Stimulated activated CD8-positive, alpha-beta memory T cell treated with anti-CD3 and anti-CD28 coated beads, Interleukin-4, amount 100 ng/mL, for 4 hours (primary cell): ENCODE measurements at places on chromosomes 1 and 21.

GRCh38 chr1:81149649-81150325 lies 650.9 kb upstream of the ADGRL2 start:
- no peak for DNase-seq

GRCh38 chr1:32773018-32773763 lies 44.0 kb downstream of the YARS1 start:
- peak; percentile 40 for DNase-seq

GRCh38 chr1:162672622-162673260 lies 40.5 kb downstream of the DDR2 start:
- no peak for DNase-seq

- no peak for DNase-seq
Measured at GRCh38 chr1:44249543-44249942, 36.3 kb downstream of the DMAP1 start.

DNA sequence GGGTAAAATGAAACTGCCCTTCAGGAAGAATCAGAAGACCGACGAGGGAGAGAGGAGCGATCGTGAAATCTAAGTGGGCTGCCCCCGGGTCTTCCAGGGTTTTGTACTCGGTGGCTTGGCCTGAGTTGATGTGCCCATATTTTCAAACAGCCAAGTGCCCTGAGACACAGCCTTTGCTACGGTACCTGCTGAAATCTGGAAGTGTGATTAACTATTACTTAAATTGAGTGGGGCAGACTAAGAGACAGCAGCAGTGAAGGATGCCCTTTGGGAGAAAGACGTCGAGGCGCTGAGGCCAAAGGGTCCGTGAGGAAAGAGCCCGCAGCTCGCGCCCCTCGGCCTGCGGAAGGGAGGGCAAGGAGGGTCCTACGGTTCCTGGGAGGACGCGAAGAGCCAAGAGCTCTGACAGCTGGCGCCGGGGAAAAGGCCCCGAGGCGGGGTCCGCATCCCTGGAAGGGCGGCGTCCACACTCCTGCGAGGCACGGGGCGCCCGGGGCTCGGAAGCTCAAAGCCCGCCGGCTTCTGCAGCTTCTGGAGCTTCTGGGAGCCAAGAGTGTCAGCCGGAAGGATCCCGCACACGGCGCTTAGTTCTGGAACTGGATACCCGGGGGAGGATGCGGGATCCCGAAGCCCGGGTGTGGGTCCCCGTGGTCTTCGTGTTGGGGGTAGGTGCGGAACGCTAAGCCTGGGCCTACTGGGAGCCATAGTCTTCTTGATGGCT lies 15.4 kb upstream of the RNU1-4 start:
- DNase-seq: no peak

- no peak for DNase-seq
Measured at GRCh38 chr1:201282931-201283829, at the start of gene PKP1. TSS of gene PKP1 (plus strand) at chr1:201283506. CDS start at chr1:201283703, 197 bp downstream.

GRCh38 chr1:32128964-32129363 lies 21.1 kb downstream of the KPNA6 start:
- no peak for DNase-seq

DNA sequence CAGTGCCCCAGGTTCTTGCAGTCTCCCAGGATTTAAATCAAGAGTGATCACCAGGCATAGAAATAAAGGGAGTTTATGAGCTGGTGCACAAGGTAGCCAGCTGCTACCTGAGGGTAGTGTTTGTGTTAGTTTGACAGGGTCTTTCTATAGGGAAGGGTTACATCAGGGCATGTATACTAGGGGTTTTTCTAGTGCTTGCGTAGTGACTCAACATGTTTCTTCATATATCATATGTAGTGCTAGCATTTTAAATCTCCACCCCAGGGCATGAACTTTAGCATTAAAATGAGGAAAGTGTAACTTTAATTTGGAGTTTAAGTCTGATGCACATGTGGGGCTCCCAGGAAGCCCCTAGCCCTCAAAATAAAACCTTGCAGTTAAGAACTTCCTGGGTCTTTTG lies 86.5 kb upstream of the TNR start:
- DNase-seq: no peak

- no peak for DNase-seq
Measured at GRCh38 chr1:166233750-166234366, 67.1 kb upstream of the FAM78B start.

DNA sequence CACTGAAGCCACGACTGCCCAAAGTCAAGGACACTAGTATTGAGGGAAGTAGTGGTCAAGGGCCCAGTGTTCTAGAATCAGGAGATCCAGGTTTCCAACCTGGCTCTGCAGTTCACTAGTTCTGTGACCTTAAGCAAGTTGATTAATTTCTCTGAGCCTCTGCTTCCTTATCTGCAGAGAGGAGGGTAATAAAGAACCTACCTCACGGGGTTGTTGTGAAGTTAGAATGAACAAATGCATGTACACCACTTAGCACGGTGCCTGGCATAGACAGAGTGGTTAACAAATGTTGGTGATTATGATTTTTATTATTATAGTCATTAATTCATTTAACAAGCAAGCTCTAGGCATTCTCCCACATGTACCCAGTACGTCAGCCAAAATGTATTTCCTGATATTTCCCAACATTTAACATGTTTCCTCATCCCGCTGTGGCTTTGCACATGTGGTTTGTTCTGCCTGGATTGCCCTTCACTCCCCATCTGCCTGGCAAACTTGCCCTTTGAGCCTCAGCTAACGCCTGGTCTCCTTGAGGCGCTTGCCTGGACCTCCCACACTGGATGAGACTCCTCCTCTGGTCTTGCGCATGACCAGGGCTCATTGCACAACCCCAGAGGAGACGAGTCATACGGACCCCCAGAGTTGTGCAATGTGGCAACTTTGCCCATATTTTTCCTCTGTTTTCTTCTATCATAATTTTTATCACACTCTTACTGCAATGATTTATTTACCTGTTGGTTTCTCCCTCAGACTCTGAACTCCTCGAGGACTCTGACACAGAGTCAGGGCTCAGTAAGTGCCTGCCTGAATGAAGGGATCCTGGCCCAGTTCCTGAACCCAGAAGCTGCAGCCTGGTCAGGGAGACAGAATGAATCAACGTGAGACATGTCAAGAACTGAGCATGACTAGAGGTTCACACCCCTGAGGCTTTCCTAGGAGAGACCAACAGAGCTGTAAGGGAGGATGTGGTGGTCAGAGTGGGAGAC lies 20.7 kb upstream of the MFSD2A start:
- no peak for DNase-seq

DNA sequence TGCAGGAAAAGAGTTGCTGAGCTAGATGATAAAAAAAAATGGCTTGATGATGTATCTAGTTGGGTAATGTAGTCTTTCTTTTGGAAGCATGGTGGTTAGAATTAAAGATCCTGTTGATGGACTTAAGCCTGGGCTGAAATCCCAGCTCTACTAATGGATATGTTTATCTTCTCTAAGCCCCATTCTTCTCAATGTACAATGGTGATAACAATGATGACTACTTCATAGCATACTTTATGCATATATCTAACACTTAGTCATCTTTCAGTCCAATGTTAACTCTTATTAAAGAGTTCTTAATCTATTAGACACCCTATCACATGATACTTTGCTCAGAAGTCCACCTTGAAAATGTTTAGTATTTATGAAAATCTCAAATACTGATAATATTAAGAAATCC lies 189.5 kb downstream of the PLA2G4A start:
- no peak for DNase-seq

DNA sequence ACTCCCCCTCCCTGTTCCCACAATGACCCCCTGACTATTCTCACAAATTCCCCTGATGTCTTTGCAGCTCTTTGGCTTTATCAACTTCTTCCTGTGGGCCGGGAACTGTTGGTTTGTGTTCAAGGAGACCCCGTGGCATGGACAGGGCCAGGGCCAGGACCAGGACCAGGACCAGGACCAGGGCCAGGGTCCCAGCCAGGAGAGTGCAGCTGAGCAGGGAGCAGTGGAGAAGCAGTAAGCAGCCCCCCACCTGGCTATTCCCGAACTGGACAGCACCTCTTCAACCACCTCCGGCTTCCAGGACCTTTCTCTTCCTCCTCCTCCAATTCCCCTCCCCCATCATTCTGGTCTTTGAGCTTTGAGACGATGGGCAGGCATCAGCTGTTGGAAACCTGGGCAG lies 4.4 kb upstream of the ATXN7L2 start:
- DNase-seq: no peak

DNA sequence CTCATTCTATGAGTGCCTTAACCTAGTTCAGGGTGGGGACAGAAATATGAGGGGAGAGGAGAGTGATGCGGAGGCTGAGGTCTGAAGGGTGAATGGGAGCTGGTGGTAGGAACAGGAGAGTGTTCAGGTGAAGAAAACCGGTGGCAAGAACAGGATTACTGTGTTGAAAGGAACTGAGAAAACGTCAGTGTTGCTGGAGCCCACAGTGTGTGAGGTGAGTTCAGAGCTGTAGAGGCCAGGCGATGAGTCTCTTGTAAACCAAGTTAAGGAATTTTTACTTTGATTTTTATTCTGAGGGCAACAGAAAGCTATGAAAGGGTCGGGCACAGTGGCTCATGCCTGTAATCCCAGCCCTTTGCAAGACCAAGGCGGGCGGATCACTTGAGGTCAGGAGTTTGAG lies 45.3 kb upstream of the PUM1 start:
- DNase-seq: no peak

DNA sequence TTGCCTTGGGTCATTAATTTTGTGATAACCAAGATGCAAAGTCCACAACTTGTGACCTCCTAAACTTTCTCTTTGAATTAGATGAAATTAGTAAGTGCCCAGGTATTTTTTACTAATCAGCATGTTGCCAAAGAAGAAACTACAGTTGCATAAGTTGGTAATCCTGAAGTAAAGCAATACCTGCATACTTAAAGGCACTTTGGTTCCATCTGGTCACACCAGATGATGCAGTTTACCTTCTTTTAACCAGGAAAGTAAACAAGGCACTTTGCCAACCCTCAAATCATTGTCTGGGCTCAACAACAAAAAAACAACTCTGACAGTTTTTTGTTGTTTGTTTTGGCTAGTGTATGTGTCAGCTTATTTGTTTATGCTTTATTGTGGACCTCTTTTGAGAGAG lies 55.5 kb upstream of the DYNLT5 start:
- DNase-seq: no peak

GRCh38 chr1:225908773-225909172 lies 15.3 kb downstream of the PYCR2 start:
- DNase-seq: no peak

- DNase-seq: no peak
Measured at GRCh38 chr1:245395680-245396079, 240.9 kb downstream of the KIF26B start.

DNA sequence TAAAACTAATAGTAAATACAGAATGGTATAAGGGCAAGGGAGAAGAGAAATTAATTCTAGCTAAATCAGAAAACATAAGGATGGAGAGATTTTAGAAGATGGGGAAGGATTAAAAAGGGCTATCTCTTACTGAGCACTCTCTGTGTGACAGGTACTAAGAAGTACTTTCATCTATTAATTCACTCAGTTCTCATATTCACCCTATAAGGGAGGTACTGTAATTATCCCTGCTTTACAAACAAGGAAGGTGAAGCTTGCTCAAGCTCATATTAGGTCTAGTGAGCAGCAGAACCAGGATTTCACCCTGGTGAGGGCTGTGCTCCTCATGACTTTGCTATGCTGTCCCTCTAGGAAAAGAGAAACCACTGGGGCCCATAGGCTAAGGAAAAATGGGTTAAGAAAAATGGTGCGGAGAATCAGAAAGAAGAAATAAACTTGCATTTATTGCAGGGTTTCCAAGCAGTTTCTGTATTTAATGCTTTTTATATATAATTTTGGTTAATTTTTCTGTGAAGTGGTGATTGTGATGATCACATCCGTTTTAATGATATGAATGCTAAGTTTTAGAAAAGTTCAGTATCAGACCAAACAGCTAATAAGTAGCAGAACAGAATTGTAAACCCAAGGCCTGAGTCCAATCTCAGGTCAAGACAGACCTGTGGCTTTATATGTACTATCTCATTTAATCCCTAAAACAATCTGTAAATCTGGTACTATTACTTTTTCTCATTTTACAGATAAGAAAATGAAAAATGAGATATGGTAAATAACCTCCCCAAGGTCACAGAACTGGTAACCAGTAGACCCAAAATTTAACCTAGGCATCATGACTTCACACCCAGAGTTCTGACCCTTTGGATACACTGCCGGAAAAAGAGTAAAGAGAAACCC lies 1.7 kb downstream of the PCNX2 start:
- no peak for DNase-seq

DNA sequence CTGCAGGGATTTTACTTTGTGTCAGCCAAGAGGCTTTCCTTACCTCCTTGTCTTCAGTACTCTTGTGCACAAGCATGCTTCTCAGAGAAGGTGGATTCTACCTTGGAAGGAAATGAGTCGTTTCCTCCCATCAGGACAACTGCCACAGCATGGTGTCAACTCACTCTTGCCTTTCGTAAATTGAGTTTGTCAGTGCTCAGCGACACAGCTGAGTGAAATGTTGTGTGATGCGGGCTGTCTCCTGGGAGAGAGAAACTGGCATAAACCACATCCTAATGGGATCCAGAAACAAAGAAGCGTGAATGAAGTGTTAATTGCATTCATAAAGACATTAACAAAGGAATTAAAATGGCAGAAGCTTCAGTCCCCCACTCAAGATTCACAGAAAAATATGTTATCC lies 51.5 kb upstream of the SLC22A15 start:
- no peak for DNase-seq

GRCh38 chr1:204079608-204079999 lies 6.7 kb downstream of the SOX13 start:
- DNase-seq: no peak

GRCh38 chr21:34684174-34684876 lies 15.5 kb downstream of the CLIC6 start:
- no peak for DNase-seq

DNA sequence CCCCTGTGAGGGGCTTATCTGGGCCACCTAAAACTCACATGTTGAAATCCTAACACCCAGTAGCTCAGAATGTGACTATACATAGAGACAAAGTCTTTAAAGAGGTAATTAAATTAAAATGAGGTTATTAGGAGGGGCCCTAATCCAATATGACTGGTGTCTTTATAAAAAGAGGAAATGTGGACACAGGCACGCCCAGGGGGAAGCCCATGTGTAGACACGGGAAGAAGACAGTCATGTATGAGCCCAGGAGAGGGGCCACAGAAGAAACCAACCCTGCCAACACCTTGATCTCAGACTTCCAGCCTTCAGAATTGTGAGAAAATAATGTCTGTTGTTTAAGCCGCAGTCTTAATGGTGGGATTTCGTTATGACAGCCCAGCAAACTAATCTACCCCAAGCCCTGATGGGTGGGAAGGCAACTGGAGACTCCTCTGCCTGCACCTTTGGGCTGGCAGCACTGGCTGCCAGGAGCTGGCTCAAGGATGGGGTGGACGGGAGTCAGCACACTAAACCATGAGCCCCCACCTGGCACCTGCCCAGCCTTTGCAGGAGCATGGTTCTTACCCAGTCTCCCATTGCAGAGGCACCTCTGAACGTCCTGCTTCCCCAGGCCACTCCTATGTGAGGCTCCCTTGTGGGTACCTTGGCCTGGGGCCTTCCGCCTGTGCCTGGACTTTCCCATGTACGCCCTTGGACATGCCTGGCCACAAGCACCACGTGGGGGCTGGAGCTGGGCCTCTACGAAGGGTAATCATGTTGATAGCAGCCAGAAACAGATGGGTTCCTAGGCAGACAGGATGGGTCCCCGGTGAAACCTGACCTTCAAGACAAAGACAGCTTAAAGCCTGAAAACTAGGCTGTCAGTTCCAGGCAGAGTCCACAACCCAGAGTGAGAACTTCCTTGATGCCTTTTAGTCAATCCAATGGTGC lies 57.1 kb upstream of the DMRTB1 start:
- DNase-seq: no peak
